ENCODE measurements at places on chromosomes 11 and 22. TPM values are rescaled to one million over a fixed set of nuclear protein-coding genes. Genes with fewer than 3 reads are reported as not detected.

Gene KRTAP5-7
- not detected for total RNA-seq

Gene OR8G5
- not detected for total RNA-seq

Gene KDELR3
- 0.19 TPM for total RNA-seq

Gene FOLR1
- not detected for total RNA-seq

Gene NFAM1
- 0.36 TPM for total RNA-seq

Gene SNX19
- total RNA-seq, result 34.1 TPM

All from GM12878 (cell line).